ENCODE measurements at places on chromosomes 13 and 19. TPM values are rescaled to one million over a fixed set of nuclear protein-coding genes. Genes with fewer than 3 reads are reported as not detected.

DNA sequence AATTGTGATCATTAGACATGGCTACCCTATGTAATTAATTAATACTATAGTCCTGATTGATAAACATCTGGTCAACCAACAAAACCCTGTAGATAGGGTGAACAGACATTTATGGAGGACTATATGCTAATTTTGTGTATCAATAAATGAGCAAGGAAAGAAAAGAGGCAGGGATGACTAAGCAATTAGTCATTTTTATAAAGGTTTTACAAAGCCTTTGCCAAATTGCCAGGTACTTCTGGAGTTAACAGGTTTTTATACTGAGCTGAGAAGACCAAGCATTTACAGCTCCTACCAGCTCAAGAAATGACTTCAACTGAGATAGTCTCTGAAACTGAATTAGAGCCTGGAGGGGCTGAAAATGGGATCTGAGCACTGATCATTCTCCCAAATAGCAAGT lies 186.8 kb upstream of the PRR20A start:
- no peak for DNase-seq

GRCh38 chr13:43782686-43783085 lies 4.1 kb downstream of the ENOX1 start:
- no peak for DNase-seq

DNA sequence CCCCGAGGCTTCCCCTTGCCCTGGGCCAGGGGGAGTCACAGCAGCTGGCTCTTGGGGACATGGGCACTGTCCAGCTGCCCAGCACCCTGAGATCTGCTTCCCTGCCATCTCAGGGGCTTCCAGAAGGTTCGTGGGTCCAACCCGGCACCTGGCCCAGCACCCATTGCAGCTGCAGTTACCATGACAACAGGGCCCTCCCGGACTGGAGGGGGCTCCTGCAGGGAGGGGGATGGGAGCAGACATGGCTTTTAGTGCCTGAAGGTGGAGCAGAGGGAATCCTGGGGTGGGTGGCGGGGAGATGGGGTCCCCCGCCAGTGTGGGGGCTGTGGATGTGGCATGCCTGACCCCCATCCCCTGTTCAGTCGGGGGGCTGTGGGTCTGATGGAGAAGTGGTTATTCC lies 14.7 kb downstream of the PIN1 start:
- no peak for DNase-seq

GRCh38 chr19:45279587-45280192 lies 28.6 kb downstream of the MARK4 start:
- peak; percentile 78 for DNase-seq

- no peak for DNase-seq
Observed at GRCh38 chr19:18770663-18771327, 20.3 kb downstream of the COMP start.

DNA sequence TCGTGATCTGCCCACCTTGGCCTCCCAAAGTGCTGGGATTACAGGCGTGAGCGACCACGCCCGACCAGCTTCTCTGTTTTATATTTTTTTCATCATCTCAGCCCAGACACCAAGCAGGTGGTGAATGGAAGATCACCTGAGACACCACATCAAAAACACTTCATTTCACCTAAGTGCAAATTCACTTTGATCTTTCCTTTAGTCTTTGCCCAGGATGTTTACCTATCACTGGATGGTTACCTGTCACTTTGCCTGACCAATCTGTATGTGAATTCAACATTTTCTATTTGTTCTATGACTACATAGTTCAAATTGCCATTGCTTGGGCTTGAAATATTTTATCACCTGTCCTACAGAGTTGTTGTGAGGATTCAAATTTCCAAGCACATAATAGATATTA lies 65.7 kb downstream of the PAN3 start:
- DNase-seq, result no peak

DNA sequence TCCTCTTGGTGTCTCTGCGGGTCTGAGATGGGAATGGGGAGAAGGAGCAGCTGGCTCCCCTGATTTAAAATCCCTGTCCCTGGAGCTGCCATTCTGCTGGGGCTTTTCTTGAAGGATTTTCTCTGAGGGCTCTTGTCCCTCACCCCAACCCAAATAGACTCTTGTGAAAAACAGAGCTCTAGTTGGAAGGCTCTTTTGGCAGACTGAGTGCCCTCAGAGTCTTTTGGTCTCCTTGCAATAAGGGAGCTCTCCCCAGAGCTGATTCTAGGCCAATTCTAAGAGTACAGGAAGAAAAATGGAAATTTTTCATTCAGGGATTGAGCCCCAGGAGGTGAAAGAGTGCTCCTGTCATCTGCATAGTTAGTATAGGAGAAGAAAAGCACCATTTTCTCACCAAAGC lies 238.3 kb downstream of the COG6 start:
- DNase-seq, result no peak

- peak; percentile 67 for DNase-seq
Observed at GRCh38 chr13:20461860-20462532, 63.7 kb downstream of the CRYL1 start.

- peak; percentile 94 for DNase-seq
Observed at GRCh38 chr19:13429563-13429962, 76.7 kb downstream of the CACNA1A start.

DNA sequence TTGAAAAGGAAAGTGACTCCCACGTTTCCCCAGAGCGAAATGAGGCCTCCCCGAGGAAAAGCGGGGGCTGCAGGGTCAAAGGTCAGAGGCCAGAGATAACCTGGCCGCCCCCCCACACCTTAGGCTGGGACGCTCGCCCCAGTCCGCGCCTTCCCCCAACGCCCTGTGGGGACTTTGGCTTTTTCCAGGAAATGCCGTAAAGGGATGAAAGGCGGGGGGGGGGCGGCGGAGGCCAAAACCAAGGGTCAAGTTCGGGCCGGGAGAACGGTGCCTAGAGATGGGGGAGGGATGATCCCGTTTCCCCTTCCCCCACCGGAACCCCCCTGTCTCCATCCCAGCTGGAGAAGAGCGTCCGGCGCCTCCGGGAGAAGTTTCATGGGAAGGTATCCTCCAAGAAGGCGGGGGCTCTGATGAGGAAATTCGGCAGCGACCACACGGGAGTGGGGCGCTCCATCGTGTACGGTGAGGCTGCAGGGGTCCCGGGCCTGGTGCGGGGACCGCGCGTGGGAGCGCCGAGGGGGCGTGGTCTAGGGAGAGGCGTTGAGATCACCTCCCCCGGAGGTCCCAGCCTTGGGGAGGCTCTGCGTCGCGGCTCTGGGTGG lies 575 bp downstream of the SHFL start:
- DNase-seq, result no peak

- DNase-seq, result no peak
Observed at GRCh38 chr19:11447347-11448262, 12.2 kb downstream of the PRKCSH start.

DNA sequence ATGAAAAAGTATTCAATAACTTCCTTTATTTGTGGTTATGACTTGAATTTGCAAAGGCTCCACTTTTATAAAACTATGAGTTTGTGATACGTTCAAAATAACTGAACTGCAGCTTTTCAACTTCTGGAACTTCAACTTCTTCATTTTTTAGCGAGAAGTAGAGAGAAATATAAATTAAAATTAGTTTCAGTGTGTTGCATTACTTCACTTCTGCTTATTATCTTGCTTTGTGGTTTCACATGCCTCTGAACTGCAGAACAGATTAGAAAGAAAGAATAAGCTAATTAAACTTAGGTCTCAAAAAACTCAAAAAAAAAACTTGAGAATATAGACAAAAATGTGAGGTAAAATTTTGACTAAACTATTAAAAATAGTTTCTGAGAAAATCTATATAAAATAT lies 1073.4 kb downstream of the PCDH17 start:
- DNase-seq, result no peak

GRCh38 chr19:1355568-1356507 lies 27.9 kb upstream of the NDUFS7 start:
- DNase-seq, result no peak

DNA sequence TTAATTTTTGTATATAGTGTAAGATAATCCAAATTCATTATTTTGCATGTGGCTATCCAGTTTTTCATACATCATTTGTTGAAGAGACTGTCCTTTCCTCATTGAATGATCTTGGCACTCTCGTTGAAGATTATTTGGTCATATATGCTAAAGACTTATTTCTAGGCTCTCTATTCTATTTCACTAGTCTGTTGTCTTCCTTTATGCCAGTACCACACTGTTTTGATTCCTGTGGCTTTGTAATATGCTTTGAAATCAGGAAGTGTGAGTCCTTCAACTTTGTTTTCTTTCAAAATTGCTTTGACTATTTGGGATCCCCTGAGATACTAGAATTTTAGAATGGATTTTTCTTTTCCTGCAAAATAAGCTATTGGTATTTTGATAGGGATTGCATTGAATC lies 24.5 kb downstream of the FNDC3A start:
- DNase-seq, result no peak

DNA sequence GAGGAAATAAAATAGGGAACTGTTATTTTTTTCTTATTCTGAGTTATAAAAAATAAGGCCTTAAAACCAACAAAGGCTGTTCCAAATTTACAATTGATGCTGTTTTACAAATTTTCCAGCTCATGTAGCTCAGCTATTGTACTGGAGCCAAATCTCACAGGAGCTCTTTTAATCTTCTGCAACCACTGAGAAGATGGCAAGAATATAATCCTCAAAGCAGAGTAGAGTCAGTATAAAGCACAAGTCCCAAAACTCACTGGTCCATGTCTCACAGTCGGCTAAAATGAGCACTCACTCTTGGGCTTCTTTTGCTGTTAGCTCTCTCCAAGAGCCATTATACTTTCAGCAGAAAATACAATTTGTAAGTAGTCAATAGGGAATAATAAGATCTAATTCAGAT lies 1074.4 kb upstream of the PRR20A start:
- DNase-seq, result no peak

DNA sequence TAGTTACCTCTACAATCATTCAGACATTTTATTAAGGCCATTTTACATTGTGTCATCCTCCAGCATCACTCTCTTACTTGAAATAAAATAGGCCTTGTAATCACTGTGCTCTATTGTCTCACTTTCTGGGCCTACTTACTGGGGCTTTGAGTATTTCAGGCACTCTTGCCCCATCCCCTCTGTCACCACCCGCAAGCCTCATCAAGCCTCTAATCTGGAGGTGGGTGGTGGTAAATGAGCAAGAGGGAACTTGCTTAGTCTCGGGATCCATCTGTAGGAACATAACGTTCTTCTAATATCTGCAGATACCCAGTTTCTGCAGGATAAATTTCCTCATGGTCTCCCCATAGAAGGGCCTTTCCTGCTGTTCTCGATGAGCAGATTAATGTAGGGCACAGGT lies 19.4 kb upstream of the GPR18 start:
- DNase-seq, result no peak

GRCh38 chr19:11035441-11036377 lies 53.6 kb upstream of the LDLR start:
- DNase-seq, result peak; percentile 87

DNA sequence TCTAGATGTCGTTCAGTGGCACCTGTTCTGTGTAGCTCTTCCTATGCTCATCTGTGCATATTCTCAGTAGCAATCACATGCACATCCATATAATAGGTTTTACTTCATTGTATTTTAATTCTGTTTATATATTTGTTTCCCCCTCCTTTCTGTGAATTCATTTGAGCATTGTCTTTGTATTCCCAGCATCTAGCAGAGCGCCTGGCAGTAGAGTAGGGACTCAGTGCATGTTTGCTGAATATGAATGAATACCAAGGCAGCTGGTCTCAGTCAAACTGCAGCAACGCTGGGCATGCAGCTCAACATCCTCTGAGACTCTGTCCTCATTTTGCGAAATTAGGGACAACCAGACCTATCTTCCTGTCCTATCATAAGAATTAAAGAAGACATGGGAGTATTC lies 330.1 kb downstream of the SPRY2 start:
- DNase-seq, result no peak

DNA sequence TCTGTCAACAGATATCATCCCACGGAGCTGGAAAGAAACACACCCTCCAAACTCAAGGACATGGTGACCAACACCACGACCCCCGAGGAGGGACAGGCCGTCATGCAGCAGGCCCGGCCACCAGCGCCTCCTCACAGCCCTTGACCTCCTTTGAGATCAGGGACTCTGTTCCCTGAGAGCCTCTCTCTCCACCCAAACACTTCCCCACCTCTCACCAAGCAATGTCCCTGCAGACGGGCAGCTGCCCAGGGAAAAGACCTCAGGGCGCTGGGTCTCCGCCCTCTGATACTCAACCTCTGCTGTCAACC lies 10.0 kb downstream of the SCGB2B2 start:
- no peak for DNase-seq

GRCh38 chr13:30159446-30159839 lies 147.9 kb downstream of the KATNAL1 start:
- peak; percentile 10 for DNase-seq

GRCh38 chr19:35755550-35756376 lies 1.1 kb downstream of the HSPB6 start:
- no peak for DNase-seq

DNA sequence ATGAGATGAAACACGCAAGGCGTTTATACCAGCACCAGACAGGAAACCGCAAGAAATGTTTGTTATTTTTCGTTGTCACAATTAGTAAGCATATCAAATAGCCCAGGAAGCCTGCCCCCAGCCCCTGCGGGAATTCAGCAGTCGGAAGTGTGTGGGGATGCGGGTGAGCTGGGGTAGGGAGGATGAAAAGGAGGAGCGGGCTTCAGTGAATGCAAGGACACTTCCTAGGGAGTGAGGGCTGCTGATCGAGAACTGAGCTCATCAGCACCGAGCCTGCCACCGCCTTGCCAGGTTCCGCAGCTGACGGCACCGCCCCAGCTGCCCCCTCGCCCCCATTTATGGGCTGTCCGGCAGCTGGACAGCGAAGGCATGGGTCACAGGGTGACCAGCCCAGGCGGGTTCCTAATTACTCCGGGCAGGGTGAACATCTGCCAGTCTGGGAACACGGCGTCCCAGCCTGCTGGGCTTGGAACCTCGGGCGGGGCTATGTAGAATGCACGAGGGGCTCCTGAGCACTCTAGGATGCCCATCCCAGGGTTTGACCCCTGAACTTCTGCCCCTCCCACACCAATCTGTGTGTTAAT lies 1.6 kb upstream of the BEST2 start:
- no peak for DNase-seq

- DNase-seq, result peak; percentile 33
Observed at GRCh38 chr13:49679246-49679645, 12.0 kb downstream of the EBPL start.

- DNase-seq, result no peak
Observed at GRCh38 chr13:34502011-34502410, 440.1 kb upstream of the NBEA start.

DNA sequence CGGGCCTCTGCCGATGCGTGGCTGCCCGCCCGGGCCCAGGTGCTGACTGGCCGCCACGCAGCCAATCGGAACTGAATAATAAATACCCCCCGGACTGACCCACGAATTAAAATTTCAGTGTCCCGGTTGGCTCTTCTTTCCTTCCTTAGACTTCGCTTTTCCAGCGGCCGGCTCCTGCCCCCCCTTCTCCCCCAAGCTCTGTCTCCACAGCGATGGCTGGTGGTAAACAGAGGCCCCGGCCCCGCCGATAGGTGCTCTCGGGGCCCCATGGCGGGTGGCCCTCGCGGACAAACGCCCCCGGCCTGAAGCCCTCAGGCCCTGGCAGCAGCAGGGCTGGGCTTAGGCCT lies 2.6 kb downstream of the ZBTB7A start:
- no peak for DNase-seq

KANK2 gene
- total RNA-seq, result 127 TPM

MTRF1 gene
- total RNA-seq, result 7.2 TPM

ZNF66 gene
- total RNA-seq, result 2.2 TPM

GIPC3 gene
- 1.4 TPM for total RNA-seq

TRPC4 gene
- not detected for total RNA-seq

FFAR2 gene
- total RNA-seq, result not detected

TEX29 gene
- total RNA-seq, result 0.13 TPM

NUFIP1 gene
- 1.4 TPM for total RNA-seq

SPRED3 gene
- 0.39 TPM for total RNA-seq

KIR2DL3 gene
- total RNA-seq, result not detected

ATP4B gene
- not detected for total RNA-seq

LRRC25 gene
- total RNA-seq, result not detected

ZNF559 gene
- 11.8 TPM for total RNA-seq

OR10H2 gene
- total RNA-seq, result not detected

CC2D1A gene
- 3.7 TPM for total RNA-seq

C1QTNF9B gene
- not detected for total RNA-seq

Measured in dermis microvascular lymphatic vessel endothelial cell (primary cell).